ENCODE measurements at places on chromosomes 7 and 10.

DNA sequence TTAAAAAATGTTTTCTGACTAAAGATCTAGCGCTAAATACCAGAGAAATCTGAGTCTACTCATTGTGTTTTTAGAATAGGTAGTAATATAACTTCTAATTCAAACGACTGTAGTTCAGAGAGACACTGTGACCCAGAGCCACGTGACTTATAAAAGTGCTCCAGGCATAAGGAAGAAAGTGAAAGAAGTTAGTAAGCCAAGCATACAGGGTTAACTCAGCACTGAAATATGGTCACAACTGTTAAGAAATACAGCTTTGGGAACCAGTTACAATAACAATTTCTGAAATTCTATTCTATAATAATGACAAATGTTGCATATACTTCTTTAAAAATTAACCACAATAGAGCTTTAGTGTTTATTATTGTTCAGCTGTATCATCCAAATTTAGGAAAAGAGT lies 119.1 kb downstream of the TFEC start:
- DNase-seq: no peak

DNA sequence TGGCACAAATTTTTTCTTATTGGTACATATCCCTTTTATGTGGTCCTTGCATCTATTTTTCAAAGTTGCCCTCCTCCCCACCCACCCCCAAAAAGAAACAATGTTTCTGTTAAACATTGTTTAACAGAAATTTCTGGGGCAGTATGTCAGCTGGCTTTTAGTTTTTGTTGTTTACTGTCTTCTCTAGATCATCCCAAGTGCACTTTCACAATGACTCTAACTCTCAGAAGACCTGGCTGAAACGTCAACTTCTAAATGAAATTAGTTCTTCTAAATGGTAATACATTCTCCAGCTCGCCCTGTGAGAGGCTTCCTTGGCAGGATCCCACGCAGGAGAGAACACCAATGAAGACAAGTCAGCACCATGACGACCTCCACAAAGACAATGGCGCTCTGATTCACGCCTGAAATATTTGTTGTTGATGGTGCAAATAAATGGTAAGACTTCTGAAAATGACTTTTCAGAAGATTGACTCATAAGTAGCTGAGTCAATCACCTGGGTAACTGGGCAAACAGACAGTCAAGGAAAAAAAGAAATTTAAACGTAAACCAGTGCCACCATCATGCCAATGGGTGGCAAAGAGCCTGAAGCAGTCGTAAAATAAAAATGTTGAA lies 293.7 kb downstream of the FZD1 start:
- DNase-seq: no peak

- peak; percentile 93 for DNase-seq
Measured at GRCh38 chr10:126041804-126042231, 145.5 kb downstream of the FANK1 start.

DNA sequence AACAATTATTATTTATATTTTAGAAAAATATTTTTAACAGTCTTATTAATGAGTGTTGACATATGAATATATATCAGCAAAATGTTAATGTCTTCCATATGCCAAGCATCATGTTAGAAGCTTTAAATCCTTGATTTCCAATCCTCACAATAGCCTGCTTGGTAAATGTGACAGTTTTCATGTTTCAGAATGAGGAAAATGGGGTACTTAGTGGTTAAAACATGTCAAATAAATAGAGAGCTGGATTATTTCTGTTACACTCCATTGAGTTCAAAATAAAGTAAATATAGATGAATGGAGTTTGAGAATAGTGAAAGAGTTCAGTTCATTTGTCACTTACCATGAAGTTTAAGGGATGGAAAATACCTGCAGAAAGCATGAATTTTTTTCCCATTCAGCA lies 377.4 kb downstream of the MALRD1 start:
- no peak for DNase-seq

Data from cardiac septum (tissue), 1 donor.